A375 (cell line): ENCODE measurements at places on chromosomes 1 and 21. TPM values are rescaled to one million over a fixed set of nuclear protein-coding genes. Genes with fewer than 3 reads are reported as not detected.

TFF2 gene
- 2.3 and 2.8 TPM in 2 replicates for total RNA-seq

NOS1AP gene
- total RNA-seq: 4.1 and 4.5 TPM in 2 replicates

CDK18 gene
- 4.1 and 6.6 TPM in 2 replicates for total RNA-seq

RAD54L gene
- total RNA-seq: 16.8 and 18.4 TPM in 2 replicates

PLA2G4A gene
- total RNA-seq: 0.98 and 1.0 TPM in 2 replicates

NSUN4 gene
- total RNA-seq: 18.7 and 21.8 TPM in 2 replicates

PLPPR4 gene
- total RNA-seq: 0.04 TPM in 1 of 2 replicates, not detected in the other

SPRR3 gene
- total RNA-seq: not detected in 2 replicates

CASZ1 gene
- total RNA-seq: 0.88 and 0.98 TPM in 2 replicates

UTS2 gene
- total RNA-seq: not detected in 2 replicates

FHAD1 gene
- 0.16 and 0.30 TPM in 2 replicates for total RNA-seq

SLC25A34 gene
- total RNA-seq: 0.37 and 0.94 TPM in 2 replicates

UBE2U gene
- not detected in 2 replicates for total RNA-seq

KCNJ15 gene
- total RNA-seq: 0.08 and 0.19 TPM in 2 replicates

GBP5 gene
- total RNA-seq: not detected in 2 replicates

HMGCS2 gene
- 0.32 TPM in 1 of 2 replicates, not detected in the other for total RNA-seq

IPO9 gene
- total RNA-seq: 47.7 and 50.6 TPM in 2 replicates

TRPM2 gene
- 11.1 and 11.2 TPM in 2 replicates for total RNA-seq

NT5C1A gene
- total RNA-seq: 0.34 and 1.2 TPM in 2 replicates
